Skeletal muscle tissue (tissue), 5 donors: ENCODE measurements at places on chromosomes 5 and 9. TPM values are rescaled to one million over a fixed set of nuclear protein-coding genes. Genes with fewer than 3 reads are reported as not detected.

The PPIC gene
- total RNA-seq, result 13.6 TPM

The PGM5 gene
- 69.4 TPM for total RNA-seq

The PCDHA7 gene
- 0.52 TPM for total RNA-seq

The PCDHB16 gene
- total RNA-seq, result 1.6 TPM

The ZNF474 gene
- total RNA-seq, result 2.6 TPM

The PCDHGA9 gene
- 4.7 TPM for total RNA-seq

The ANKRD20A1 gene
- not detected for total RNA-seq

The PCDHGB3 gene
- 3.1 TPM for total RNA-seq

The TMEM174 gene
- total RNA-seq, result not detected

The PCDHB13 gene
- total RNA-seq, result 1.6 TPM

The ZNF346 gene
- total RNA-seq, result 12.0 TPM

The MELK gene
- 6.3 TPM for total RNA-seq

The SPATA31E1 gene
- not detected for total RNA-seq

The NUP214 gene
- 20.9 TPM for total RNA-seq

The MEIKIN gene
- 0.52 TPM for total RNA-seq

The SPINK6 gene
- not detected for total RNA-seq
